Fibroblast of pulmonary artery (primary cell): ENCODE measurements at places on chromosomes 1 and 21.

GRCh38 chr1:59775480-59775879 lies 39.3 kb upstream of the HOOK1 start:
- no peak for DNase-seq

DNA sequence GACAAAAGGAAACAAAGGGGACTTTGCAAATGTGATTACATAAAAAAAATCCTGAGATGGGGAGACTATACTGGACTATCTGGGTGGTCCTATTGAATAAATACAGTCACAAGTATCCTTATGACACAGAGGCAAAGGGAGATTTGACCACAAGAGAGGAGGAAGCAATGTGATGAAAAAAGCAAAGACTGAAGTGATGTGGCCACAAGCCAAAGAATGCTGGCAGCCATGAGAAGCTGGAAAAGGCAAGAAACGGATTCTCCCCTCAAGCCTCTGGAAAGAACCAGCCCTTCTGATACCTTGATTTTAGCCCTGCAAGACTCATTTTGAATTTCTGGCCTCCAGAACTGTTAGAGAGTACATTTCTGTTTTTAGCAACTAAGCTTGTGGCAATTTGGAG lies 36.4 kb downstream of the OLFML2B start:
- no peak for DNase-seq

- no peak for DNase-seq
Observed at GRCh38 chr1:11622398-11622797, 31.8 kb downstream of the FBXO2 start.

DNA sequence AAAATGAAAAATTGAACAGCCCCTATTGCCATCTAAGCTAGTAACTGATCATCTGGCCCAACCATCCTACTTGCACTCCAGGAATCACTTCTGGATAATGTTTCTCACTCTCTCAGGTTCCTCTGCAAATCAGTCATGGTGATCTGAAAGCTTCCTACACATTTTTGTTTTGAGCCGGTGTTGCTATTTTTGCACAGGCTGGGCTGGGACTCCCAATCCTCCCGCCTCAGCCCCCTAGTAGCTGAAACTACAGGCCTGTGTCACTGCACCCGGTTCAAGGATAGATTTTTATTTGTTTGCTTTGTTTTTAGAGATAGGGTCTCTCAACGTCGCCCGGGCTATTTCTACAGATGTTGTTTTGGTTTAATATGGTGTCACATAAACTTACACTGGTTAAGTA lies 40.5 kb upstream of the HMCN1 start:
- DNase-seq: no peak

GRCh38 chr1:93629101-93630059 lies 52.3 kb downstream of the BCAR3 start:
- DNase-seq: peak; percentile 91

DNA sequence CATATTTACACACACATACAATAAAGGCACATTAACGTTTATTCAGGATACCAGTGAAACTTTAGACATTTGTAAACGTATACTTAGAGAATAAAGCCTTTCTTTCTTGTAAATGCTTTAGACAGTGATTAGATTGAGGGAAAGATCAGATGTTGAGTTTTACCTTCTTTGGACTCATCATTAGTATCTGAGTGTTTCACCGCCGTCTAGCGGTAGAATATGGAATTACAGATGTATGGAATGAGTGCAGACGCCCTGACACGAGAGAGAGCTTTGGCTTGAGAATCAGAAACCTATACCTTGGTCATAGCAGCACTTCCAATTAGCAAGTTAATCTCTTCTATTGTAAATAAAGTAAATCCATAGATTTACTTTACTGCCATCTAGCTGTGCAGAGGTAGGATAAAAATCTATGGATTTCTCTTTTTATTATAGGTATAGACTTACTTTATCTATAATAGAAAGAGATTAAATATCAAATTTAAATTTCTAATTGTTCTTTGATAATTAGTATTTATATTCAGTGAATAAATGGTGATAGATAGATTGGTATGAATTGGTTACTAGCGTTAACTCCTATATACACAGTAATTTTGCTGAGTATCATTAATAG lies 12.6 kb downstream of the FLG2 start:
- DNase-seq: peak; percentile 70

GRCh38 chr1:54768093-54768492 lies 3.8 kb upstream of the PARS2 start:
- peak; percentile 12 for DNase-seq
